Nucleus accumbens (tissue), 56 donors: ENCODE measurements at places on chromosomes 4 and X.

DNA sequence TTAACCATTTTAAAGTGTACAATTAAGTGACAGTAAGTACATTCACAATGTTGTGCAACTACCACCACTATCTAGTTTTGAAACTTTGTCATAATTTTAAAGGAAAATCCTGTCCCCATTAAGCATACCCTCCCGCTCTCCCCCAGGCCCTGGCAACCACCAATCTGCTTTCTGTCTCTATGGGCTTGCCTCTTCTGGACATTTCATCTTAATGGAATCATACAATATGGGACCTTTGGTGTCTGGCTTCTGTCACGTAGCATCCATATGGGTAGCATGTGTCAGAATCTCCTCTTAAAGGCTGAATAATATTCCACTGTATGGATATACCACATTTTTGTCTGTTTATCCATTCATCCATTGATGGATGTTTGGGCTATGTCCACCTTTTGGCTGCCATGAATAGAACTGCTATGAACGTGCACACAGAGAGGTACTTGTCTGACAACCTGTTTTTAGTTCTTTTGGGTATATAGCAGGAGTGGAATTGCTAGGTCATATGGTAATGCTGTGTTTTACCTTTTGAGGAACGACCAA lies 61.5 kb downstream of the ELF4 start:
- no peak for DNase-seq

DNA sequence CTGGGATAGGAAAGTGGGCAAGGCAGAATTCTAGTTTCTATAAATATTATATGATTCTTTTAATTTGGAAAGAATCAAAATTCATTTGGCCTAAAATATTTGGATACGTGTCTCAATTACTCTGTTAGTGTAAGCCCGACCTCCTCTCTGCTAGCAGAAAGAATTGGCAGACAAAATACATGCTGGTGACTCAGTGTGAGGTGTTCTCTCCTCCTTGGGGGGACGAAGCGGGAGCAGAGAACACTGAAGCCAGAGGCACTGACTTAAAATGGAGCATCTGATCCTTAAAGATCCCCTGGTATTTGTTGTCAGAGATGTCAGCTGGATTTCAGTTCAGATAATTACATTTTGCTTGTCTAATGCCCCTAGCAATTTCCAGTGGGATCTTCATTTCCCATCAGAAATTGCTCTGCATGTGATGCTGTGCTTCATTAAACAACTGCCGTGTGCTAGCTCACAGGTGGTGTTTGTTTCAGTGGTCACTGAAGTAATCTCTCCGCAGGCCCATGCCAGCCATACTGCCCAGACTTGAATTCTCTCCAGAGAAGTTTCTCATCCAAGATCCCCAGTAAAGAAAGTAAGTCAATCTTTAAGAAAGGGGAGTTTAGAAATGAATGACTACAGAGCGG lies 188.7 kb upstream of the TLL1 start:
- DNase-seq, result no peak

DNA sequence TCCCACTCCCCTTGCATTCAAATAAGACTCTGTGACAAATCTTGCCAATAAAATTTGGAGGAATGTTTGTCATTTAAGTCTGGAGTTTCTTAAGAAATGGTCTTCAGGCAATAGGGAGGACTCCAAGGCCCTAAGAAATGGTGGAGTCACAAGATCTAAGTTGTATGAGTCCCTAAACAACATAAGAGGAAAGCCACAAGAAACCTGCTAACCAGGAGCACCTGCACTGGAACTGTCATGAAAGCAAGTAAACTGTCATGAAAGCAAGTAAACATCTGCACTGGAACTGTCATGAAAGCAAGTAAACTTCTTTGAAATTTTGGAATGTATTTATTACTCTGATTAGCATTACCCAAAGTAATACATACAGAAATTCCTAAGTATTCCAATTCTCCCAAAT lies 3.5 kb downstream of the CNOT6L start:
- no peak for DNase-seq

DNA sequence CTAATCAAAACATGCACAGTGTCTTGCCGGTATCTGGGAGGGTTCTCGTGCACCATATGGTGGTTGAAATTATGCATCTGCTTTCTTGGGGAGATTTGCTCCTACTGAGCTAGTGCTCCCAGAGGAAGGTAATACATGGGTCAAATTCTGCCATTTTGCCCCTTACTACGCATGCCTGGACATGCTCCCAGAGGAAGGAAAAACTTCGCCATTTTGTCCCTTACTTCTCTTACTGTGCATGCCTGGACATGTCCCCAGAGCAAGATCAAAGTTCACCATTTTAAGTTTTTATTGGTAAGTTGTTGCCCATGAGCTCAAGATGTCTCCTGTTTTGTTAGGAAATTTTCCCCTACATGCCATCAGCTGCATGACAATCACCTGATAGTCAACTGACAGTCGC lies 252.1 kb upstream of the KLHL4 start:
- DNase-seq, result no peak

GRCh38 chrX:10050481-10050880 lies 83.3 kb downstream of the CLDN34 start:
- peak; percentile 18 for DNase-seq

DNA sequence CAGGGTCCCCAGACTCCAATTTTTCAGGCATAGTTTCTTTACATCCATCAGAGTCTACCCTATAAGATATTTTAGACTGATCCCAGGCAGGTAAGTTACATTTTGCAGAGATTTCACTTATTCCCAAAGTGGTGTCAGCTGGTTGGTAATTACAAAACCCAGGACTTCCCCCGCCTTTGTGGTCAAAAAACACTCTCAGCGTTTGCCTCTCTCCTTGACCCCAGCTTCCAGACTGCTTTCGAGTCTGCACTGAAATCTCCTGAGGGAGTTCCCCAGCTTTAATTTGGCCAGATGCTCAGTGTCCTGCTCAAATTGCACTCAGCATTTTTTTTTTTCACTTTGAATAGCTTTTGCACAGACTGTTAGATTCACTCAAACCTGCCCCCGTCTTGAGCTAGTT lies 11.2 kb upstream of the AMOT start:
- no peak for DNase-seq

- DNase-seq, result no peak
These were observed 25.0 kb upstream of the BBS12 start for GRCh38 chr4:122707497-122707896.

GRCh38 chr4:88295656-88296055 lies 11.3 kb upstream of the PPM1K start:
- DNase-seq, result no peak

DNA sequence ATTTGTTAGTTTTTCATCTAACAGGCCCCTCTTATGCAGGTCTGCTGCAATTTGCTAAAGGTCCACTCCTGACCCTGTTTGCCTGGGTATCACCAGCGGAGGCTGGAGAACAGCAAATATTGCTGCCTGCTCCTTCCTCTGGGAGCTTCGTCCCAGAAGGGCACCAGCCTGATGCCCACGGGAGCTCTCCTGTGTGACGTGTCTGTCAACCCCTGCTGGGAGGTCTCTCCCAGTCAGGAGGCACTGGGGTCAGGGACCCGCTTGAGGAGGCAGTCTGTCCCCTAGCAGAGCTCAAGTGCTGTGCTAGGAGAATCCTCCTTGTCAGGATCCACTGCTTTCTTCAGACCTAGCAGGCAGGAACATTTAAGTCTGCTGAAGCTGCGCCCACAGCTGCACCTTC lies 30.5 kb downstream of the ATRX start:
- DNase-seq, result no peak

DNA sequence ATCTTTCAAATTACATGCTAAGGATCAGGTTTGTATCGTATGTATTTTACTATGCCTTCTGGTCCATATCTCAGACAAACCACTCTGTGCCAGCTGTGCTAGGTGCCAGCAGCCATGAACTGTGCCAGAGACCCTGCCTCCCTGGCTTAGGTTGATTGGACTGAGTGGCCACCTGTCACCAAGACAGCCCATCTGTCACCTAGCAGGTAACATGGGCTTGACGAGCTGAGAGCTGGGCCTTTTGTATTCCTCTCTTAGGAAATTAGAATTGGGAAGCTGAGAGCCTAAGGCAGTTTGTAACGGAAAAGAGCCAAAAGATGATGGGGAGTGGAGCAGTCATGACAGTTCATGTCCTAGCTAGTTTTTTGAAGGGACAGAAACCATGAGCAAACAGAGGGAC lies 42.5 kb downstream of the TMEM164 start:
- no peak for DNase-seq

DNA sequence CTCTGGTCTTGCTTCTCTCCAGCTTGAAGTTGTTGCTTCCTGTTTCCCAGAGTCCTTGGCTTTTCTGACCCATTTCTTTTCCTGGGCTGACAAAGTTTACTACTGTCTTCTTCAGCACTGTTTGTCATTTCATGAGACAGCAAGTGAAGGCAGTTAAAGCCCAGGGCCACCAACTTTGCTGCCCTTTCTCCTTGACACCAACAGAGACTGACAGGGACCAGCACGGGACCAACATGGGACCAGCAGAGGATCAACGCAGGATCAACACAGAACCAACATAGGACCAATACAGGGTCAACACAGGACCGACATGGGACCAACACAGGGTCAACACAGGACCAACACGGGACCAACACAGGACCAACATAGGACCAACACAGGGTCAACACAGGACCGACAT lies 34.9 kb downstream of the RNF212 start:
- no peak for DNase-seq

- no peak for DNase-seq
These were observed 898 bp upstream of the PDGFC start for GRCh38 chr4:156972379-156973015.

DNA sequence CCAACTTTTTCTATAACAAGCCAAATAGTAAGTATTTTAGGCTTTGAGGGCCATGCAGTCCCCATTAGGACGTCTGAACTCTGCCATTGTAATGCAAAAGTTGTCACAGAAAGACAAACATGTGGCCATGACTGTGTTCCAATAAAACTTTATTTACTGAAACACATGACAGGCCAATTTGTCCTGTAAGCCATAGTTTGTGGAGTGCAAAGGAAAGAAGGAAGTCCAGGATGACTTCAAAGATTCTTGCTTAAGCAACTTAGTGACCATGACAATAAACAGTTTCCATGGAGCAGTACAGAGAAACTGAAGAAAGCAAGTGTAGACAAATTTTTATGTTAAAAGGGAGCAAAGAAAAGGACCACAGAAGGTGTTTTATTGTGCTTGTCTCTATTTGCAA lies 35.0 kb upstream of the MYOZ2 start:
- DNase-seq, result no peak

DNA sequence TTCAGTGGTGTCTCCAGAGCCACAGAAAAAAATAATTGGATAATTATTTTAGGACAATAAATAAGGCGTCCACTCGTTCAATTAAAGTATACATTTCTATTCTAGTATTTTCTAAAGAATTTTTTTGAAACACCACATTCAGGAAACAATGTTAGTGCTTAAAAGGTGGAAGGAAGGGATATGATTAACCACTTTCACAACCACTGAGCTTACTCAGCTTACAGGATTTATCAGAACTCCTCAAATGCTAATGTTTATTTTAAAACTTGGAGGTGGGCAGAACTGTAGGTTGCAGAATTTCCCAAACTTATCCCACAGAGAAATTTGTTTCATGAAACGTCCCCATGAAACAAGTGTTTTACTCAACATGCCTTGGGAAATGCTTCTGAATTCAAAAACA lies 54.3 kb upstream of the MAGEB2 start:
- no peak for DNase-seq
